ENCODE measurements at places on chromosomes 5 and 9.

- DNase-seq, result no peak
Observed at GRCh38 chr5:91190314-91190690, 192.8 kb downstream of the ARRDC3 start.

DNA sequence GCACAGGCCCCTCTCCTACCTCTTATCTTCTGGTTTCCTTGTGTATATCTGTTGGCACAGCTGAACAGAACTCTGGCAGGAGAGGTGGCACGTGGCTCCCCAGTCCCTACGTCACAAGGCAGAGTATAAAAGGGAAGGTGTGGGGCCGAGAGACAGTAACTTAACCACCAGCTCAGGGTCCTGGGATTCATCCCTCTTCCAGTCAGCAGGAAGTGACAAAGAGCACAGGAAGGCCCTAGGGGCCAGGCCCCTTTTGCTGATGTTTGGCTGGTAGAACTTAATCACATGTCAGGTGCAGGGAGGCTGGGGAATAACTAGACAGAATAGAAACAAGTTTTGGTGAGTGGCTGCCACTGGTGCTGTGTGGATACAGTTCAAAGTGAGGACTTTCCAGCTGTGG, 4.5 kb upstream of the ICE1 start:
- DNase-seq, result no peak

GRCh38 chr5:35879096-35879495, 22.4 kb downstream of the IL7R start:
- DNase-seq, result no peak

GRCh38 chr5:41843456-41844370, 26.5 kb downstream of the OXCT1 start:
- no peak for DNase-seq

DNA sequence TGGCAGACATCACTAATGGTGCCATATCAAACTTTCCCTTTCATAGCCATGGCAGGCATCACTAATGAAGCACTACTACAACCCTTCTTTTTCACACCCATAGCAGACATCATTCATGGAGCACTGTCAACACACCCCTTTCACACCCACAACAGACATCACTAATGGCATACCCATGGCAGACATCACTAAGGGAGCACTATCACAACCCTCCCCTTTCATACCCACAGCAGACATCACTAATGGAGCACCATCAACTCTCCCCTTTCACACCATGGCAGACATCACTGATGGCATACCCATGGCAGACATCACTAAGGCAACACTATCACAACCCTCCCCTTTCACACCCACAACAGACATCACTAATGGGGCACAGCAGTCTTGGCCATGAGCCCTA, 33.7 kb downstream of the LAMC3 start:
- DNase-seq, result no peak

DNA sequence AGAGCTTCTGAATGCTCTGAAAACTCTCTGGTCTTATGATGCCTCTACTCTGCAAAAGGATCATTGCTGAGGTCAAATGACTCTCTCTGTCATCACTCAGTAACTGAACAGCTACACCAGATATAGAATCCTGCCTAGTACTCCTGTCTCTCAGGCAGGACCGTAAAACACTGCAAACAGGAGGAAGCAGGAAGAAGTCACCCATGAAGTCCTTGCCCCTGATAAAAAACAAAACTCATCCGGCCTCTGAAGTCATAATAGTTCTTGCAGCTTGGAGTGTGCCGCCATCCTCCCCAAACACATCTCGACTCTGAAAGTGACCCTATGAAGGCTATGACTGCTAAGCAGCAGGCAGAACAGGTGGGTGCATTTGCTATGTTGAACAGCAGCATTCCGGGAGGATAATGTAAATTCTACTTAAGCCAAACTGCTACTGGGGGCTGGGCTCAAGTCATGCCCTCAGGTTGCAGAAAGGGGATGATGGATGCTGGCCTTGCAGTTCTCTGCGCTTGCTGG, 81.9 kb upstream of the FAM169A start:
- no peak for DNase-seq

GRCh38 chr9:126933334-126933980, 18.9 kb downstream of the RALGPS1 start:
- no peak for DNase-seq

DNA sequence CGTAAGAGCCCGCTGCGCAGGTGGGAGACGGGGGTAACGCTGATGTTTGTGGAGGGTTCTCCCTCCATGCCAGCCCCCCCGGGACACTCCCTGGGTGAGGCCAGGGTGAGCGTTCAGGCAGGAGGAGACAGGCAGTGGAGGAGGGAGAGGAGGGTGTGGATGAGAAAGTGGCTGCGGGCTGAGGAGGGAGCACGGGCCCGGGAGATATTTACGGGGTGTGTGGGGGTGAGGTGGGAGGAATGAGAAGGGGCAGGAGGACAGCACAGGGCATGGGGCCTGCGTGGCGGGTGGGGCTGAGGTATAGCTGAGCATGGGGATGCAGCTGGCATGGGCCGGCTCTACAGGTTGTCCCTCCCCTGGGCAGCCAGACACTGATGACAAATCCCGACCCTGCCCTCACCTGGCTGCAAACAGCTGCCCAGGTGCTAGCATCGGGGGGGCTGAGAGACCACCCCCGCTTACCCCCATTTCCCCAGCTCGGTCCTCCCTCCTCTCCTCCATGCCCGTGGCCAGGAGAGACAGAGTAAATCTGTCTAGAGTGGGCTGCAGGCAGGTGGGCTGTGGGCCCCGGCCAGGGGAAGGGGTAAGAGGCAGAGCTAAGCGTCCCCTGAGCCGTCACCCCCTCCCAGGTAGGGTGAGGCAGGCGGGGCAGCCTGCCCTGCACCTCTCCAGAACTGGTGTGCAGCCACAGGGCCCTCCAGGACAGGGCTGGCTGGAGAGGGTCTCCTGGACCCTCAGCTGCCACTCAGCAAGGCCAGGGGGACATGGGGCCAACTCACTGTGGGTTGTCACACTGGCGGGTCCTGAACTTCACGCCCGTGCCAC, 79.2 kb downstream of the ZNF354C start:
- no peak for DNase-seq

GRCh38 chr5:1058988-1059883, 50.6 kb downstream of the NKD2 start:
- DNase-seq, result no peak

DNA sequence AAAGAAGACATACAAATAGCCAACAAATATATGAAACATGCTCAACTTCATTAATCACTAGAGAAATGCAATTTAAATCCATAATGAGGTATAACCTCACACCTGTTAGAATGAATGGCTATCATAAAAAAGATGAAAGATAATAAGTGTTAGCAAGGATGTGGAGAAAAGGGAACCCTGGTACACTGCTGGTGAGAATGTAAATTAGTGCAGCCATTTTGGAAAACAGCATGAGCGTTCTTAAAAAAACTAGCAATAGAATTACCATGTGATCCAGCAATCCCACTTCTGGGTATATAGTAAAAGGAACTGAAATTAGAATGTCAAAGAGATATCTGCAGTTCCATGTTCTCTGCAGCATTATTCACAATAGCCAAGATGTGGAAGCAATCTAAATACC, 64.2 kb upstream of the CEP78 start:
- DNase-seq, result no peak

GRCh38 chr5:176621661-176622079, 8.7 kb downstream of the SNCB start:
- DNase-seq, result no peak

GRCh38 chr5:6431214-6432195, 17.2 kb upstream of the UBE2QL1 start:
- DNase-seq, result no peak

GRCh38 chr9:129318121-129319075, 140.3 kb upstream of the IER5L start:
- DNase-seq, result no peak

- no peak for DNase-seq
Observed at GRCh38 chr5:107322936-107323335, 347.8 kb downstream of the EFNA5 start.

- DNase-seq, result no peak
Observed at GRCh38 chr5:34563931-34564709, 92.0 kb upstream of the RAI14 start.

GRCh38 chr5:97888439-97888838, 705.4 kb upstream of the RIOK2 start:
- DNase-seq, result no peak

Data from stimulated activated CD8-positive, alpha-beta memory T cell treated with anti-CD3 and anti-CD28 coated beads, Interleukin-2, amount 100 ng/mL, for 1 hour (primary cell).